Central memory CD4-positive, alpha-beta T cell (primary cell): ENCODE measurements at places on chromosomes 13 and 19.

DNA sequence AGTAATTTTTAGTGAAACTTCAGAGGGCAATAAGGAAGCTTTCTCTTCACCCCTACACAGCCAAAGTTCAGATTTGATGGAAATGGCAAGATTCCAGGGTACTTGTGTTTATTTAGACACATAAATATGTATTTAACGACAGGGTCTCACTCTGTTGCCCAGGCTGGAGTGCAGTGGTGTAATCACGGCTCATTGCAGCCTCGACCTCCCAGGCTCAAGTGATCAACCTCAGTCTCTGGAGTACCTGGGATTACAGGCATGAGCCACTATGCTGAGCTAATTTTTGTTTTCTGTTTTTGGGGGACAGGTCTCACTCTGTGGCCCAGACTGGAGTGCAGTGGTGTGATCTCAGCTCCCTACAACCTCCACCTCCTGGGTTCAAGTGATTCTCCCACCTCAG, 2.0 kb upstream of the SYCE2 start:
- DNase-seq = no peak

DNA sequence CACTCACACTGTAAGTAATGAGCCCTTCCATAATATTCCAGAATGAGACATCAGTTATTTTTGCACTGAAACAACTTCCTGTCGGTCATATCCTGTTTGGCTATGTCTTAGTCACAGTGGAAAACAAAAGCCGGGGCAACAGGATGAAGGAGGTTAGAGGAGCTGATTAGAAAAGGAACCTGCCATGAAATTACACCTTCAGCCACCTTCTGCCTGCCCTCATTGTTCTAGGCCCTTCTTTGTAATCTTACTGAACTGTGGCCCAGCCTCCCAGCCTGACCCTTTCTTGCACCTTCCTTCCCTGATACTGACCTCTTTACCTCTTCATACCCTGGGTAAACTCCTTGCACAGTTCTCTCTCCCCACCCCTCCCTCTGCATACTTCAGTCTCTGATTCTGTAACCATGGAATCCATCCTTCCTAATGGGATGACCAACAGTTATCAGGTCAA, 67.3 kb downstream of the DOCK9 start:
- peak; percentile 26 for DNase-seq

GRCh38 chr19:51107406-51108065, 673 bp downstream of the CTU1 start:
- no peak for DNase-seq

GRCh38 chr19:50969413-50969760, at the start of gene KLK6:
TSS of gene KLK6 (minus strand) at chr19:50969591. CDS start at chr19:50968104, 1,487 bp downstream.
- DNase-seq = no peak

- no peak for DNase-seq
Observed at GRCh38 chr19:14843578-14843977, 5.1 kb downstream of the OR7A10 start.

GRCh38 chr13:42170029-42170428, 101.9 kb upstream of the AKAP11 start:
- no peak for DNase-seq

GRCh38 chr13:78876915-78877549, 218.1 kb upstream of the OBI1 start:
- no peak for DNase-seq

DNA sequence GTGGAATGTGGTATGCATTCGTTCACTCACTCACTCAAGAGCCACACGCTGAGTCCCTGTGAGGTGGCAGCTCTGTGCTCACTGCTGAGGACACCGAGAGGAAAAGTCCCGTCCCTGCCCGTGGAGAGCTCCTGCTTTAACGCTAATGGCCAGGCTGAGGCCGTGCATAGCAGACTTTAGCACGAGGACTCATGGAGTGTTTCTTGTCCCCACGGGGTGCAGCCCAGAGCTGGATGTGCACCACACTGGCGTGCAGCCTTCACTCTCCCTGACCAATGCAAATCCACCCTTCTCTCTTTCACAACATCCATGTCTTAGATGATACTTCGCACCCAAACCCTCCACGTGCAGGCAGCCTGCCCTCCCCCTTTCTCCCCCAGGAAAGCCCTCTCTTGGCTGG, 159.6 kb upstream of the ZNF536 start:
- DNase-seq = no peak

DNA sequence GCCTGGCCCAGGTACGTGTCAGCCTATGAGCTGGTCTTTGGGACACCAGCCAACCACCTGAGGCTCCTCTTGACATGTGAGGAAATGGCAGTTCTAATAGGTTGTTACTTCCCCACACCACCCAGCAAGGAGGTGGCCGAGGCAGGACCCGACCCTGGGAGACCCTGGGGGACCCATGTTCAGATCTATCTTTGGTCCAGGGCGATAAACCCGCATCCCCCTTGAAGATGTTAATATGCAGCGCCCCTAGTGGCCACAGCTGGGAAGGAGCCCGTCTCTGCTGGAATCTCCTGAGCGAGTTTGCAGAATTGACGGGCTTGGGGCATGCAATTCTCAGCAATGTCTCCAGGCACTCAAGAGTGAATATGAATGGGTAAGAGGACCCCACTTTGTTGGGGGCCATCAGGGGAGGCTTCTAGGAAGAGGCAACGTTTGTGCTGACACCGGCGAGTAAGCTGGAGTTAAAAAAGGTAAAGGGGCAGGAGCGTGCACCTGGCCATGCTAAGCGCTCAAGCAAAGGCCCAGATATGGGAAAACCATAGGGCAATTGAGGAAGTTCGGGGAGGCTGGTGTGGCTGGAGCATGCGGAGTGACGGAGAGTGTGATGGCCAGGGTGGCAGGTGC, 1.5 kb upstream of the MYO1F start:
- peak; percentile 70 for DNase-seq

- DNase-seq = no peak
Observed at GRCh38 chr19:6568816-6569215, 22.1 kb downstream of the CD70 start.

DNA sequence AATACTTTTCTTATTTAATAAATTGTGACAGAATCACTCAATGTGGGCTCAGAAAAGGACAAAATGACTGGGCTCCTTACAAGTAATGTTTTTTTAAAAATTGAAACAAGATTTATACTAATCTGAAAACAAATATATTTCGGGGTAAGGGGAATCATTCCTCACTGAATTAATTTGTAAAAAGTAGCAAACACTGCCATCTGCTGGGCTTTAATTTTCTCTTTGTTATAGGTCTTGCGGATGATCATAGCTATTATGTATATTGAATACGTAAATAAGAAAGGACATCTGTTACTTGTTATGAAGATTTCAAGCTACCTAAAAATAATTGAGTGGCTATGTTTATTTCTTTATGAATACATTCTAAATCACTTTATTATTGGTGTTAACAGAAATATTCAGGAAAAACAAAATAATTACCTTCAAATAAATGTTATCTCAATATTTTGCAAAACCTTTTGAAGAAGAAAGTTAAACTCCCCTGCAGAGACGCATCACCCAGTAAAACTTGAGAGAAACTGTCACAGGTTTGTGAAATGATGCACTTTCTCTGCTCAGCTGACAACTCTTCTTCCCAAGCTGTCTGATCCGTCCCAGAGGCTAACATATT, 17.8 kb upstream of the ENOX1 start:
- peak; percentile 18 for DNase-seq

GRCh38 chr19:45793876-45794275, 1.2 kb upstream of the DMWD start:
- no peak for DNase-seq

DNA sequence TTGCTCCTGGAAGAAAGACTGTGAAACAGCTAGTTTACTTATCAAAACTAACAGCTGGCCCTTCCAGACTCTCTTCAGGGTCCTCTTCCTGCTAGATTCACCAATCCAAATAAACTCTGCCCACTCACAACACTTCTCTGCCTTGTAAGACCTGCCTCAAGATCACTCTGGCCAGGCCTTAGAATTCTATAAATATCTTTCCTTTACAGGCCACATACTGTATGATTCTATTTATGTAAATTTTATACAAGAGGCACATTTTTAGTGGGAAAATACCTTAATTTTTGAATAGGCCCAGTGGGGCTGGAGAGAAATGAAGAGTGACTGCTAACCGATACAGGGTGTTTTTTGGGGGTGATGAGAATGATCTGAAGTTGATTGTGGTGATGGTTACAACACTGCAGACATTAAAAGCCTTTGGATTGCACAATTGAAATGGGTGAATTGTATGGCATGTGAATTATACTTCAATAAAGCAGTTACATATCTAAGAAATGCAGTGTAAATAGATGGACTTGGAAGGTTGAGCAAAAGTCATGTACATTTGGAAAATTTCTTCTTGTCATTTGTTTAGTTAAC, 141.8 kb downstream of the GPC5 start:
- no peak for DNase-seq

DNA sequence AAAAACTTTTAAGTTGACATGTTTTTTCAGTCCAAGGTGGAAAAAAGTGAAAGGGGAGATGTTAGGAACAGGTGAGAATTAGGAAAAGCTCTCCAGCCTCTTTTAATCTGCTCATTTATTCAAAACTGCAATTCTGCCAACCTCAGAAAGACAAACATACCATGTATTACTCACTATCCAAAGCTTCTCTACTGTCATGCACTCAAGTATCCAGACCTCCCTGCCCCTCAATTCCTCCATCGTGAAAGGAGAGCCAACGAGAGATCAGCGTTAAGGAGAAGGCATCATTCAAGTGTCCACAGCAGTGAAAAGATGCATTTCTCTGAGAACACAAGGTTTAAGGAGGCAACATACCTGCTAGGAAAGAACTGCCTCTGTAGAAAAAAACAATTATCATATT, 24.5 kb downstream of the DIAPH3 start:
- DNase-seq = no peak

DNA sequence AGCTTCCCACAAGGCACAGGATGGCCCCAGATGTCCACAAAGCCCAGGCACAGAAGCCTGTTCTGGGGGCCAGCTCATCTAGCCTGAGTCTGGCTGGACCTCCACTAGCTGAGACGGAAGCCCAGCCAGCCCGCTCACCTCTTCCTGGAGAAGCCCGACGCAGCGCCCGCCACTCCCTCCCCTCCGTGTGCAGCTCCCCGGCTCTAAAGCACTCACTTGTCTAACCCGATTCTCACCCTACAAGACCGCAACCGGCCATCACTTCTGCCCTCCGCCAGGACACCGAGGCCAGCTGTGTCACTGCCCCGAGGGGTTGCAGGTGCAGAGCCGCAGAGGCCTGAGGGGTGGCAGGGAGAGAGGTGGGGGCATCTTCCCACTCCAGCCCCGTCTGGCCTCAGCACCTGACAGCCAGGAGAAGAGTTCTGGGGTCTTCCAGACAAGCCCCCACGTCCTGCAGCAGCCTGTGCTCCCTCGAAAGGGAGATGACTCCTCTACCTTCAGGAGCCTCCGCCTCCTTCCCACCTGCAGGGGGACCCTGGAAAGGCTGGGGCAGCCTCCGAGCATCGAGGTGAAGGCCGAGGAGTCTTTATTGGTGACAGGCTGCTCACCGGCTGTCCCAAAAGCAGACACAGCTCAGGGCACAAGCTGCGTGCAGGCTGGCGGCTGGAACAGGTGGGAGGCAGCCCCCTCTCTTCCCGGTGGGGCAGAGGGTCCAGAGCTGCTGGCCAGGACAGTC, 5.9 kb upstream of the DIRAS1 start:
- no peak for DNase-seq
